ENCODE measurements at places on chromosomes 1 and 21. TPM values are rescaled to one million over a fixed set of nuclear protein-coding genes. Genes with fewer than 3 reads are reported as not detected.

ATP1B1 gene
- polyA plus RNA-seq: 73.4 TPM

SELP gene
- not detected for polyA plus RNA-seq

BCAS2 gene
- polyA plus RNA-seq: 111 TPM

DNA sequence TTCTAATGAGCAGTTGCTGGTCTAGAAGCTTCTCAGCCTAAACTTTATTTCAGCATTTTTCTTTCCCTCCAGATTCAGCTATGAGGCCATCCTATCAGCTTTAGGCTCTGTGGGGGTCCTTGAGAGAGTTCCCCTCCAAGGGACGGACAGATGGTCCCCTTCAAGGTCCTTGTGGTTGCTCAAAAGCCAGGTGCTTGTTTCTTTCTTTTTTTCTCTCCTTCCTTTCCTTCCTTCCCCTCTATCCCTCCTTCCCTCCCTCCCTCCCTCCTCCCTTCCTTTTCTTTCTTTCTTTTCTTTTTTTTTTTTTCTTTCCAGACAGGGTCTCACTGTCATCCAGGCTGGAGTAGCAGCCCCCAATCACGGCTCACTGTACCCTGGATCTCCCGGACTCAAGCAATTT is 1.2 kb upstream of the IL6R start:
- H3K4me1 ChIP-seq: peaks cover 11% of the 10 kb centered on the region
- H3K27me3 ChIP-seq: peaks cover 42% of the 10 kb centered on the region
- no peaks in the 10 kb centered on the region for H3K36me3 ChIP-seq
- H3K4me3 ChIP-seq: no peak overlapping the region
- no peak for DNase-seq

- no peak overlapping the region for H3K27ac ChIP-seq
- no peaks in the 10 kb centered on the region for H3K27me3 ChIP-seq
- no peak for DNase-seq
Observed at GRCh38 chr1:243397613-243398321, 141.9 kb downstream of the SDCCAG8 start.

- no peak overlapping the region for H3K27ac ChIP-seq
- no peak overlapping the region for H3K4me3 ChIP-seq
- peaks cover 8% of the 10 kb centered on the region for H3K4me1 ChIP-seq
- no peaks in the 10 kb centered on the region for H3K36me3 ChIP-seq
- H3K27me3 ChIP-seq: no peaks in the 10 kb centered on the region
Observed at GRCh38 chr1:157152510-157152909, 14.3 kb upstream of the ETV3 start.

- no peaks in the 10 kb centered on the region for H3K36me3 ChIP-seq
- H3K4me3 ChIP-seq: no peak overlapping the region
- no peak for DNase-seq
- H3K27me3 ChIP-seq: no peaks in the 10 kb centered on the region
Observed at GRCh38 chr21:41371685-41372030, 9.8 kb downstream of the MX2 start.

- H3K27me3 ChIP-seq: no peaks in the 10 kb centered on the region
- H3K4me1 ChIP-seq: no peaks in the 10 kb centered on the region
- peaks cover under 1% of the 10 kb centered on the region for H3K36me3 ChIP-seq
- no peak overlapping the region for H3K4me3 ChIP-seq
Observed at GRCh38 chr21:46503922-46504550, 45.3 kb downstream of the DIP2A start.

DNA sequence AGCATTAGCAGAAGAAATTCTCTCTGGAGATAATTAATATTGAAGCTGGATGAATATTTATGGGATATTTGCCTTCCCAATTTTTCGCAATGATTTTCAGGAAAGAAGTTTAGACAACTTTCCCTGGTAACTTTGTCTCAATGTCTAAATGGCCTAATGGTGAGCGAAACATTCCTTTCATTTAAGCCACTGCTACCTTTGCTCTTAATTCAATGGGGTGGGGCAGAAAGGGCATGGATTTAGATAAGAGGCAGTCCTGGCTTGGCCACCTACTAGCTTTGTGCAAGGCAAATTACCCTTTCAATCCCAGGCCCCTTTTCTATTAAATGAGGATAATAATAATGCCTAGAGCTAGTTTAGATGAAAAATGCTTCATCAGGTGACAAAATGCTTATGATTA is 27.1 kb upstream of the LYST start:
- DNase-seq: no peak
- H3K4me3 ChIP-seq: no peak overlapping the region
- no peaks in the 10 kb centered on the region for H3K27me3 ChIP-seq
- H3K36me3 ChIP-seq: no peaks in the 10 kb centered on the region
- no peaks in the 10 kb centered on the region for H3K4me1 ChIP-seq

DNA sequence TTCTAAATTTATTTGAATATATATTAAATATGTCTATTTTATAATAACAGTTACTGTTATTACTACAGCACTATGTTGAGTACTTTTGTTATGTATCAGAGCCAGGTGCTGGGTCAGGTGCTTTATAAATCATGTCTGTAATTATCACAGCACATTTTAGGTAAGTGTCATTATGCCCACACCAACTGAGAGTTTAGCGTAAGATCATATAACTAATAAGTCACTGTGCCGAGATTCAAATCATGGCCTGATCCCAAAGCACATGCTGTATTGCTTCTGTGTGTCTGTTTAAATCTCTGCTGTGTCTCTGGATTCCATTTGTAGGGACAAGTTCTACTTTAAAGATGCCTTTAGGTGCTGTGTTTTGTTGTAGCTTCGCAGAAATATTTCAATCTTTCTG is 1.9 kb downstream of the GPSM2 start:
- peaks cover 5% of the 10 kb centered on the region for H3K4me1 ChIP-seq
- no peak for DNase-seq
- no peak overlapping the region for H3K27ac ChIP-seq
- H3K36me3 ChIP-seq: no peaks in the 10 kb centered on the region
- peaks cover 14% of the 10 kb centered on the region for H3K27me3 ChIP-seq
- no peak overlapping the region for H3K4me3 ChIP-seq

DNA sequence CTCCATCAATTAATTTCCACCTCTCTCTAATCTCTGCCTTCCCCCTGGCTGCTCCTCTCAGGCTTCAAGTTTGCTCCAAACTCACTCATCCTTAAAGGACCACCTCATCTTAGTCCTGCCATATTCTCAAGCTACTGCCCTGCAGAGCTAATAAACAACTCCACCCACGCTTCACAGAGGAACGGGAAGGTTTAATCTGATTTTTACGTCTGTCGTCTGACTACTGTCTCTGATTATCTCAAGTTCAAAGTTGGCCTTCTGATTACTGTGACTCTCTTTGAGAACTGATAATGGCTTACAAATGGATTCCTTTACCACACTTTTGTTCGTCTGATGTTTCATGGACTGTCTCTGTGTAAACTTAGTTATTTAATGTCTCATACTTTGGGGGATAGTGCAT is 7.6 kb upstream of the CPT2 start:
- no peaks in the 10 kb centered on the region for H3K36me3 ChIP-seq
- no peaks in the 10 kb centered on the region for H3K27me3 ChIP-seq
- H3K4me3 ChIP-seq: no peak overlapping the region
- H3K27ac ChIP-seq: no peak overlapping the region
- DNase-seq: no peak

GRCh38 chr1:192067360-192067759 is 90.9 kb upstream of the RGS18 start:
- no peaks in the 10 kb centered on the region for H3K27me3 ChIP-seq
- no peaks in the 10 kb centered on the region for H3K36me3 ChIP-seq
- no peak overlapping the region for H3K4me3 ChIP-seq
- H3K27ac ChIP-seq: no peak overlapping the region

GRCh38 chr1:230283678-230284077 is 142.5 kb downstream of the PGBD5 start:
- no peak overlapping the region for H3K4me3 ChIP-seq
- DNase-seq: no peak
- no peaks in the 10 kb centered on the region for H3K36me3 ChIP-seq
- H3K4me1 ChIP-seq: no peaks in the 10 kb centered on the region
- H3K27ac ChIP-seq: no peak overlapping the region

All from GM23338 (cell line).